Hepatocyte (in vitro differentiated cells): ENCODE measurements at places on chromosomes 16 and 17.

DNA sequence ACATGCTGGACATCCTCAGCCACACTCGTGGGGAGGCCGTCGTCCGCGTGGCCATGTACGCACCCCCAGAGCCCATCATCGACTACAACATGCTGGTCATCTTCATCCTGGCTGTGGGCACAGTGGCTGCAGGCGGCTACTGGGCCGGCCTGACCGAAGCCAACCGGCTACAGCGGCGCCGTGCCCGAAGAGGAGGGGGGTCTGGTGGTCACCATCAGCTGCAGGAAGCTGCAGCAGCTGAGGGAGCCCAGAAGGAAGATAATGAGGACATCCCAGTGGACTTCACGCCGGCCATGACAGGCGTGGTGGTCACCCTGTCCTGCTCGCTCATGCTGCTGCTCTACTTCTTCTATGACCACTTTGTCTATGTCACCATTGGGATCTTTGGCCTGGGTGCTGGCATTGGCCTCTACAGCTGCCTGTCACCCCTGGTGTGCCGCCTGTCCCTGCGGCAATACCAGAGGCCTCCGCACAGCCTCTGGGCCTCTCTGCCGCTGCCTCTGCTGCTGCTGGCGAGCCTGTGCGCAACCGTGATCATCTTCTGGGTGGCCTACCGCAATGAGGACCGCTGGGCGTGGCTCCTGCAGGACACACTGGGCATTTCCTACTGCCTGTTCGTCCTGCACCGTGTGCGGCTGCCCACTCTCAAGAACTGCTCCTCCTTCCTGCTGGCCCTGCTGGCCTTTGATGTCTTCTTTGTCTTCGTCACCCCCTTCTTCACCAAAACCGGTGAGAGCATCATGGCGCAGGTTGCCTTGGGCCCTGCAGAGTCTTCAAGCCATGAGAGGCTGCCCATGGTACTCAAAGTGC is 900 bp downstream of the SPPL2C start:
- no peak for DNase-seq

DNA sequence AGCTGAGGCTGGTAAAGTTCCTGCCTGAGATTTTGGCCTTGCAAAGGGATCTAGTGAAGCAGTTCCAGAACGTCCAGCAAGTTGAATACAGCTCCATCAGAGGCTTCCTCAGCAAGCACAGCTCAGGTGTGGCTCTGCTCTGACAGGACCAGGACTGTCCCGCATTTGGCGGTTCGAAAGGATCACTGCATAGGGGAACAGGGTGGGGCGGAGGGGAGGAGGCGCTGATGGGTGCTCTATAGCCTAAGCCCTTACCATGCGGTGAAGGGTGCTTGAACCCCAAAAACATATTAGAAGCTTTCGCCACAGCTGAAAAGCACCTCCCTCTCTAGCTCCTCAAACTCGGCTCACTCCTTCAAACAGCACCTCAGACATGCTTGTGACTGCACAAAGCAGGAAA is 29.9 kb upstream of the ENDOV start:
- DNase-seq = no peak

GRCh38 chr16:22315979-22316378 is 18.8 kb downstream of the POLR3E start:
- no peak for DNase-seq

GRCh38 chr16:22357635-22357971 is 16.8 kb downstream of the CDR2 start:
- DNase-seq = no peak

GRCh38 chr16:79042886-79043285 is 557.7 kb downstream of the MAF start:
- no peak for DNase-seq

GRCh38 chr17:68133346-68134045 is 98.0 kb downstream of the KPNA2 start:
- DNase-seq = no peak

DNA sequence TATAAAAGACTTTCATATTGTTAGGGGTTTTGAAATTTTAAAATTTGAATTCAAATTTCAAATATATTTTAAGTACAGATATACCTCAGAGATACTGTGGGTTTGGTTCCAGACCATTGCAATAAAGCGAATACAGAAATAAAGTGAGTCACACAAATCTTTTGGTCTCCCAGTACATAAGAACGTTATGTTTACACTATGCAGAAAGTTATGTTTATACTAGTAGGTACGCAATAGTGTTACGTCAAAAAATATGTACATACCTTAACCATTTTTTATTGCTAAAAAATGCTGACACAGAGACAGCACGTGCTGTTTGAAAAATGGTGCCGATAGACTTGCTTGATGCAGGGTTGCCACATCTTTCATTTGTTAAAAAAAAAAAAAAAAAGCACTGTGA is 19.7 kb downstream of the NUP88 start:
- DNase-seq = no peak

GRCh38 chr16:22278441-22279230 is 18.6 kb upstream of the POLR3E start:
- no peak for DNase-seq

DNA sequence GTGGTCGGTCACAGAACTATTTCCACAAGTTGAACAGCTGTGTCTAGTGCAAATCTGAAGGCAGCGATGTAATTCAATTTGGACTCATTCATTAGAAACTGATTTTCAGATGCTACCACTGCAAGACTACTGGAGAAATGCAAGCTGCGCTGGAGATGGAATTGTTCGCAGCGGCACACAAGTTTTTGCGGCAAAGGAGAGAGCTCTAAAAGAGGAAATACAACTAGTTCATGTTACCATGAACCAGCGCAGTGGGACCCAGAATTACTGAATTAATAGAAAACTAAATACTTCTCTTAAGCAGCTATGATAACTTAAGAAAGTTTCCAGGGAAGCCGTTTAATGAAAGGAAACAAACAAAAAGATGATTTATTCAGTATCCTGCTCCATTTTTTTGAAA is 1.9 kb downstream of the CREBBP start:
- no peak for DNase-seq

GRCh38 chr17:73430848-73431247 is 119.0 kb upstream of the CDC42EP4 start:
- DNase-seq = no peak

DNA sequence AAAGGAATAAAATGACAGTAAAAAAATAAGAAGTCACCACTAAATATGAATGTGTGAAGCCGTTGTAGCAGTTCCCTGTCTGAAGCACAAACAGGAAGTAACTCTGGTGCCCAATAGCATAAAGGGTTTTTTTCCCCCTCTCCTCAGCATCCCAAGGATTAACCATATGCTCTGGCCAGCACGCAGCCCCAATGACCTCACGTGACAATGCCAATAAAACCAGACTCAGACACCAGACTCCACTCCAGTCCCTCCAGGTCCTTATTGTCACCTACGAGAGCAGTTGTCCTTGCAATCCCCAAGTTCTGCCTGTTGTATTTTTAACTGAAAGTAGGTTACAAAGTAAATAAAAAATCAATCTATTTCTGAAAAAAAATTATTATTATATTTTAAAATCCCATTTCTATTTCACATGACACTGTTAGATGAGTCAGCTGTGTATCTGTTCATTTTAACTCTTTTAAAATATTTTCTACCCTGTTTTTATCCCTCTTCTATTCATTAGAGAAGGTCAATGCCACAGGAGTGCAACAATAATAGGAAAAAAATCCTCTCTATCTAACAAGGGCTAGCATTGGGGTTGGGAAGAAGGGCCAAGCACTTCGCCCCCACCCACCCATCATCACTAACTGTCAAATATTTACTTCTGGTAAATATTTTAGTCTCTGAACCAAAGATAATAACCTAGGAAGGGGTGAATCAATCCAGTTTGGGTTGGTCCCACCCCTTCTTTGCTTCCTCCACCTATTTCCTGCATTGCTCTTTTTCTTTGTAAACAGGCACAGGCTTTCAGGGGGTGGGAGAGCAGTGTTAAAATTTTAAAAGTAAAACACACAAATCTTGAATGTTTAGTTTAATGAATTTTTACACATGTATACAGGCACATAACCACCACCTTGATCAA is 6.6 kb downstream of the PRAC1 start:
- no peak for DNase-seq
